GM12864 (cell line): ENCODE measurements at places on chromosomes 7 and 10.

- no peak for DNase-seq
Observed at GRCh38 chr7:154867068-154867467, 135.9 kb downstream of the PAXIP1 start.

- no peak for DNase-seq
Observed at GRCh38 chr7:131080754-131081153, 246.9 kb upstream of the MKLN1 start.

- DNase-seq: no peak
Observed at GRCh38 chr10:99374526-99374925, 45.4 kb downstream of the CNNM1 start.

GRCh38 chr10:59748834-59749233 is 4.4 kb downstream of the MRLN start:
- DNase-seq: no peak

GRCh38 chr7:38374507-38374906 is 101.1 kb upstream of the TARP start:
- no peak for DNase-seq

DNA sequence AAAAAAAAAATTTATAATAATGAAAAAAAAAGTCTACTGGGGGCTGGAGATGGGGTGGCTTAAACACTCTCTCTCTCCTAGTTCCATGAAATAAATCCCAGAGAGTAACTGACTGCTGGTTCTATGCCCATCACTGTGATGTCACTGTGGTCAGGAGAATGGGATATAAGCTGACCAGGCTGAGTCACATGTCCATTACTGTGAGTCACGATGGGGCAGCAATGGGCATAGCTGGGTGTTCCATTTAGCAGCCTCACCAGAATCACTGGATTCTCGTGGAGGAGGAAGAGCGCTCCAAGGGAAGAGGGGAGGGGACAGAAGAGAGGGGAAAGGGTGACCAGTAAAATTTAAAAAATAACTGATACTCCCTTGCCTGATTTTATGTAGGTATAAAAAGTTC is 37.1 kb downstream of the MASTL start:
- DNase-seq: peak; percentile 3

DNA sequence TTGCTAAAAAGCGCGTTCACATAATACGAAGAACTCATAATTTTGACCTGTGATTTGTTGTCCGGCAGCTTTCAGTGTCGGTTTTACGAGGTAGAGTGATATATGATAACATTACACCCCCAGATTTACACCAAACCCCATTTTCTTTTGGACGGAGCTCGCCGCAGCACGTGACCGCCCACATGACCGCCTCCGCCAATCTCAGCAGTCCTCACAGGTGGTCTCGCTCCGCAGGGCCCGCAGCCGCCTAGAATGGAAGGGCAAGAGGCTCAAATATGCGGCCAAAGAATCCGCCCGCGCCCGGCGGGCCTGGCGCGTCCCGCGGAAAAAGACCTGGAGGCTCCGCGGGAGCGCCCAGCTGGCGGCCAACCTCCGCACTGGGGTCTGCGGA is at the start of gene HOXA7:
Gene HOXA7 (minus strand): TSS at position 168 of the 391 bp plus-strand sequence. CDS start 130 bp downstream, at position 38.
- DNase-seq: no peak

GRCh38 chr7:148916186-148916585 is 32.1 kb upstream of the EZH2 start:
- DNase-seq: no peak
